Astrocyte (in vitro differentiated cells and primary cell): ENCODE measurements at places on chromosomes 1 and 21. TPM values are rescaled to one million over a fixed set of nuclear protein-coding genes. Genes with fewer than 3 reads are reported as not detected.

DNA sequence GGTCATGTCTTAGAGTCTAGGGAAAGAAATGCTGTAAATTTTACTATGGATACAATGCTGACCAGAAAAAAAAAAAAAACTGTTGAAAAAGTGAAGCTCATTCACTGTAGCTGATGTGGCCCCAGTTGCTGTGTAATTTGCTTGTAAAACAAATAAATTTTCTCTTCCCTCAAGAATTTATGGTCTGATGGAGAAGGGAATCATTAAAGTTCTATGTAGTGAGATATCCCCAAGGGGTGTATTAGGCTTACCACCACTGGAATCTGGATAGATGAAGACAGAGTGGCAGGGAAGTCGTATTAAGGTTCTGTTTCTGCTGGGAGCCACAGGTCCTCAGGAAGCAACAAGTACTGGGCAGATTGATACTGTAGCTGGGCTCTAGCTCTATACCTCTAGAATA lies 860.0 kb downstream of the LTN1 start:
- H3K27ac ChIP-seq: no peak overlapping the region
- H3K4me3 ChIP-seq: no peak overlapping the region
- no peaks in the 10 kb centered on the region for H3K36me3 ChIP-seq

DNA sequence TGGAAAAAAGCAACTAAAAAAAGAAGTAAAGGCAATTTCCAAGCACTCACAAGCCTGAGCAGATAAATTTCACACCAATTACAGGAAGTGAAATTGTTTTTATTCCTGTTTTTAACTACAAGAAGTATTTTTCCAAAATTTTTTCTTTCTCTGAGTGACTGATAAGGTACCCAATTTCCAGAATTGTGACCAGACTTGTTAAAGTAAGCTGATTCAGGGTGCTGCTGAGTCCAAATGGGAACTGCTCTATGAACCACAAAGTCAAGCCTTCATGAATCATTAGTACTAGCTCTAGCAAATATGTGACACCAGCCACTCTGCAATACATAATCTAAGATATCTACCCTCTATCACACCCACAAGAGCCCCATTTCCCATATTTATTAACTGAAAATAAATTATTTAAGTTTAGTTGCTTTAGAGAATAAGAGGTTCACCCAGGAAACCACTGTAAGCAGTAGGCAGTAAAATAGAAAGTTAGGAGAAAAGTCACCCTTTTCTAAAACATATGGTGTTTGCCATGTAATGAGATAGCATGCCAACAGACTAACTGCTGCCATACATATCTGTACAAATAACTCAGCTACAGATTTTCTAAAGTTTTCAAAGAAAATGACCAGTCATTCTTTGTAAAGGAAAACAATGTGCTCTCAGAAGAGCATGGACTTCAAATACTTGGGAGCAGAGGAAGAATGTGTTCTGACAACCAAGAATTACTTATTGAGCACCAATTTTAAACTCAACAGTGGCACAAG lies 43.1 kb upstream of the TNFSF18 start:
- peaks cover 6% of the 10 kb centered on the region for H3K4me1 ChIP-seq
- DNase-seq: peak; percentile 30
- H3K27me3 ChIP-seq: no peaks in the 10 kb centered on the region
- no peak overlapping the region for H3K4me3 ChIP-seq
- no peaks in the 10 kb centered on the region for H3K36me3 ChIP-seq
- H3K27ac ChIP-seq: no peak overlapping the region

DNA sequence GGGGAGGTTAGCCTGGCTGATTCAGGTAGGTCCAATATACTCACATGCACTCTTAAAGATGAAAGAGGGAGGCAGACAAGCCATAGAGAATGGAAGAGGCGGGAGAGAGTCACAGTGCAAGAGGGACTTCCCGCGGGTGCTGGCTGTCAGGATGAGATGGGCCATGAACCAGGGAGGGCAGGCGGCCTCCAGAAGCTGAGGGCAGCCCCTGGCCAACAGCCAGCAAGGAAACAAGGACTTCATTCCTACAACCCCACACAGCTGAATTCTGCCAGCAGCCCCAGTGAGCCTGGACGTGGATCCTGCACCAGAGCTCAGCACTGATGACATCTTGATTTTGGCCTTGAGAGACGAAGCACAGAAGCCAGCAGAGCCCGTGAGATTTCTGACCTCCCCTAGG lies 15.1 kb upstream of the B3GALT5 start:
- no peak for DNase-seq
- H3K27me3 ChIP-seq: peaks cover under 1% of the 10 kb centered on the region
- H3K27ac ChIP-seq: no peak overlapping the region
- no peak overlapping the region for H3K4me3 ChIP-seq
- H3K36me3 ChIP-seq: no peaks in the 10 kb centered on the region

DNA sequence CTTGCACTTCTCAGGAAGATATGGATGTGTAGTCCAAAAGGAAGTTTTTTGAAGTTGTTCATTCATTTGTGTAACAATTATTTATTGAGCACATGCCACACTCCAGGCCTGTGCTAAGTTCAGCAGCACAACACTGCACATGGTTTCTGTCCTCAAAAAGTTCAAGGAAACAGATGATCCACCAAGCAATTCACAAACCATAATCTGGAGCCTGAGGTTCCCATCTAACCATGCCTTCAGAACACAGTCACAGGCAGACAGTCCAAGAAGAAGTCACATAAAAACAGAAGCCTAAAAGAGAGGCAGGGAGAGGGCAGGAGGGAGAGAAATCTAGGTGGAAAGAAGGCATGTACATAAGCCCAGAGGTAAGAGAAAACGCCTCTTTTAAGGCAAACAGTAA lies 1.9 kb downstream of the CD48 start:
- H3K27me3 ChIP-seq: no peaks in the 10 kb centered on the region
- DNase-seq: no peak
- no peaks in the 10 kb centered on the region for H3K36me3 ChIP-seq
- no peak overlapping the region for H3K27ac ChIP-seq
- H3K4me1 ChIP-seq: no peaks in the 10 kb centered on the region
- H3K4me3 ChIP-seq: no peak overlapping the region

GRCh38 chr1:51310871-51311613 lies 19.3 kb downstream of the TTC39A start:
- no peaks in the 10 kb centered on the region for H3K27me3 ChIP-seq
- no peaks in the 10 kb centered on the region for H3K36me3 ChIP-seq
- H3K4me3 ChIP-seq: no peak overlapping the region
- peaks cover 13% of the 10 kb centered on the region for H3K4me1 ChIP-seq
- no peak for DNase-seq

GRCh38 chr1:32919811-32920733 lies 18.9 kb upstream of the TMEM54 start:
- peak overlapping the region; percentile 27 for H3K4me3 ChIP-seq
- peak; percentile 57 for DNase-seq
- peaks cover 10% of the 10 kb centered on the region for H3K4me1 ChIP-seq
- H3K27me3 ChIP-seq: peaks cover 2% of the 10 kb centered on the region
- H3K27ac ChIP-seq: no peak overlapping the region

DNA sequence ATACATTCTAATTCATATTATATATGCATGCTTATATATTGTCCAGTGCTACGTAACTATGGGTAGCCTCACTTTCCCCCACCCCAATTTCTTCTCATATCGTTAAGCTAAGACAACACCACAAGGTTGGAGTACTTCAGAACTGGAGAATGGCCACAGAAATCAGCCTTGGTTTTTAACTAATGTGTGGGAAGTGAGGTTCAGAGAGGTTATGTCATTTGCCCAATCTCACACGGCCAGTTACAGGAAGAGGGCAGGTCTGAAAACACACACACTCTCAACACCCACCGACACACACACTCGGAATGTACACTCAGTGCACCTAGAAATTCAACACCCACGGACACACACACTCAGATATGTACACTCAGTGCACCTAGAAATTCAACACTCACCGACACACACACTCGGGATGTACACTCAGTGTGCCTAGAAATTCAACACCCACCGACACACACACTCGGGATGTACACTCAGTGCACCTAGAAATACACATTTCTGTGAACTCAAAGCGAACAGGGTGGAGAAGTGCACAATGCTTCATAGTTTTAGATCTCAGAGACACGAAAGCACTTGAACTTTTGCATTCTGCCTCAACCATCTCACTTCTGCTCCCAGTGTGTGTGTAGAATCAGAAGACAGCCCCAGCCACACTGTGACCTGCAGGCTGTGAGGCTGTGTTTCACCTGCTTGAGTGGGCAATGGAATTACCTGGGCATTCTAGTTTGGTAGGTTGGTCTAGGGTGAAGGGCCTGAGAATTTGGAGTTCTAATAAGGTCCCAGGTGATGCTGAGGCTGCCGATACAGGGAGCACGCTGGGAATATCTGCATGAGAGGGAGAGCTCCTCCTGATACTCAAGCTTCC lies 170.4 kb downstream of the CLIC6 start:
- no peak overlapping the region for H3K4me3 ChIP-seq
- H3K27ac ChIP-seq: no peak overlapping the region
- DNase-seq: no peak
- no peaks in the 10 kb centered on the region for H3K27me3 ChIP-seq
- peaks cover 44% of the 10 kb centered on the region for H3K4me1 ChIP-seq

DNA sequence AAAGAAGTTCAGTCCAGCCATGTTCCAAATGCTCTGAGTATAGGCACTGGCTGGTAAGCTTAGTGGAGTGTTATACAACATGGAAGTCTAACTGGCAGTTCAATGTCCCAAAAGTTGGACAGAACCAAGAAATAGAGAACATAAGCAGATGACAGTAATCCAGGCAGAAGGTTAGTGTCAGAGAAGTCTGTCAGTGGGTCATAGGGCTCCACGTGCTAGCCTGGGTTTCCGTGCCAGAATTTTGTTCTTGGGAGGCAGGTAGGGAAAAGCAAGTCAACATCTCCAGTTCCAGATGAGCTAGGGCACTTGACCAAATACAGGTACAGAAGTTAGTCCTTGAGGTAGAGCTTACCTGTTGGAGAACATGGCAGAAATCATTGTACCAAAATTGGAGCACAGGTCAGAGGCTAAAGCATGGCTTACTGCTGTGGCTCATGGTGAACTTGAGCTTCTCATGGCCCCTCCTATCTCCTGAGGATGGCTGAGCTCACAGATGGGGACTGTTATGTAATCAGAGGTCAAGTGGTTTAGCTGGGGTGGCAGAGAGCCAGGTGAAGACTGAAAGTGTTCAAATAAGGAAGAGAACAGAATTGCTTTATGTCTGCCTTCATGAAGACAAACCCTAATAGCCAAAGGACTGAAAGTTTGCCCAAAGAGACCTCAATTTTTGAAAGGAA lies 170.8 kb downstream of the NFIA start:
- H3K27me3 ChIP-seq: peaks cover 7% of the 10 kb centered on the region
- no peak overlapping the region for H3K27ac ChIP-seq
- no peak overlapping the region for H3K4me3 ChIP-seq
- no peaks in the 10 kb centered on the region for H3K4me1 ChIP-seq
- no peaks in the 10 kb centered on the region for H3K36me3 ChIP-seq

DNA sequence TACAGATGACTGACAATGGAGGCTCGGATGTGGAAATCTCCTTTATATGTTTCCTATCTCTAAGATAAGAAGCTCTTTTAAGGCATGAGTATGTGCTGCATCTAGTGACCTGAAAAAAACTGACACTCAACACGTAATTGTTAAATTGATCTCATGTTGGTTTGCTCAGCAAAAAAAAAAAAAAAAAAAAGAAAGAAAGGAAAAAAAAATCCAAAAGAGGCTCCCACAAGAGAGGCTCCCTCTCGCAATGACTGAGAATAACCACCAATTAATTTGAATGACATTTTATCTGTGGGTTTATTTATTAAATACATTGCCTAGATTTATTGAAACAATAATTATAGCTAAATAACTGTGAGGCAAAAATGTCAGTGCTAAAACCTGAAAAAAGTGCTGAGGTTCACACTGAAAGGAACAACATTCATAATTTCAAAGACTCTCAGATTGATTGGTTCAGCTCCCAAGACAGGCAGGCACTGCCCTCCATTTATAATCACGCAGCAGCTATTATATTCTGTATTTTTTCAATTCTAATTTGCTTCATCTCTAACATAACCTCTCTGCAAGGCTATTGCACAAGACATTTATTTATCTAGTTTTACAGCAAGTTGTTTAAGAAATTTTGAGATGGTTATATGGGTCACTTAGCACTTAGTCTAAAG lies 184.5 kb upstream of the TMPRSS15 start:
- no peak overlapping the region for H3K27ac ChIP-seq
- no peaks in the 10 kb centered on the region for H3K36me3 ChIP-seq

Gene OLIG2
- total RNA-seq: 2.5 and 2.6 TPM in 2 replicates

Gene CFAP298
- total RNA-seq: 28.2 and 28.7 TPM in 2 replicates

Gene GABRD
- not detected in 2 replicates for total RNA-seq

Gene PRAMEF27
- total RNA-seq: not detected in 2 replicates
